ENCODE measurements at places on chromosomes 3 and 15.

DNA sequence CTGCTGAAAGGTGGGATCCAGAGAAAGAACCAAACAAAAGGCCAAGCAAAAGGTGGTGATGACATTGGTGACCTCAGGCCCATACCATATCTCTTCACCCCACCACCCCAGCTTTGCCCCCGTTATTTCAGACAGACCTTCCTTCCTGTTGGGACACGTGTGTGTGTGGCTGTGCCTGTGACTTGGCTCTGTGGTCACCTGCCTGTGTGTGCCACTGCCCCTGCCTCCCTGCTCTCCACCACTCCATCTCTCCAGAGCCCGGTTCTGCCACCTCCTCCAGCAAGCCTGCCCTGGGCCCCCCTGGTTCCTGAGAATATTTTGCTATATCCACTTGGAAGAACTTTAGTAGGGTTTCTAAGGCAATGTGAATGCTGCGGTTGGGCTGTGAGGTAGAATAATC, 28.6 kb upstream of the TLE3 start:
- no peak for DNase-seq

DNA sequence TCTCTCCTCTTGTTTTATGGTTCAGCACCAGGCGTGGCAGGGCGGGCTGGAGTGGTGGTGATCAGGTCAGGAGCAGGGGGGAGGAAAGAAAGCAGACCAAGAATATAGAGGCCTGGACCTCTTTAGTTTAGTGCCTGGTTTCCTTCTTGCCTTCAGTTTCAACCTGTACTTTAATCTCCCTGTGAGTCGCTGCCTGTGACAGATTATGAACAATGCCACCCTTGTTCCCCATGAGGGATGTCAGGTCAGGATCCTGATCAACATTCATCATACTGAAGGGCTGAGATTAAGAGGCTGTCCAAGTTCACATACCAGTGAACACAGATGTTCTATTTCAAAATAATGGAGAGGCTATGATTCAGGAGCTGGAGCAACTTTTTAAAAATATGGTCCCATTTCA, 11.4 kb downstream of the ENTPD3 start:
- DNase-seq, result no peak

- DNase-seq, result no peak
These were observed 816.3 kb upstream of the SEMA6D start for GRCh38 chr15:46901001-46901400.

DNA sequence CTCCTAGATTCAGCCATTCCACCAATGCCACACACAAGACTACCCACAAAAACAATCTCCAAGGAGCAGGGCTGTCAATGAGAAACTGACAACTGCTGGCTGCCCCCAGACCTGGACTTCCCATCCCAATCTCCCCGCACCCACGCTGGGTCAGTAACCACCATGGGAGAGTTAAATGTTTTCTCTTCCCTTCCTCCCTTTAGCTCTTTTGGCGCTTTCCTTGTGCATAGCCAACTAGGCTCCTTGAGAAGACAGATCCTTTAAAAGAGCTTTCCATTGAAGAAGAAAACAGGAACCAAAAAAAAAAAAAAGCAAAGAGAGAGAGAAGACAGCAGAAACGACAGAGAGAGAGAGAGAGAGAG, 8.3 kb downstream of the BCL6 start:
- DNase-seq, result no peak

DNA sequence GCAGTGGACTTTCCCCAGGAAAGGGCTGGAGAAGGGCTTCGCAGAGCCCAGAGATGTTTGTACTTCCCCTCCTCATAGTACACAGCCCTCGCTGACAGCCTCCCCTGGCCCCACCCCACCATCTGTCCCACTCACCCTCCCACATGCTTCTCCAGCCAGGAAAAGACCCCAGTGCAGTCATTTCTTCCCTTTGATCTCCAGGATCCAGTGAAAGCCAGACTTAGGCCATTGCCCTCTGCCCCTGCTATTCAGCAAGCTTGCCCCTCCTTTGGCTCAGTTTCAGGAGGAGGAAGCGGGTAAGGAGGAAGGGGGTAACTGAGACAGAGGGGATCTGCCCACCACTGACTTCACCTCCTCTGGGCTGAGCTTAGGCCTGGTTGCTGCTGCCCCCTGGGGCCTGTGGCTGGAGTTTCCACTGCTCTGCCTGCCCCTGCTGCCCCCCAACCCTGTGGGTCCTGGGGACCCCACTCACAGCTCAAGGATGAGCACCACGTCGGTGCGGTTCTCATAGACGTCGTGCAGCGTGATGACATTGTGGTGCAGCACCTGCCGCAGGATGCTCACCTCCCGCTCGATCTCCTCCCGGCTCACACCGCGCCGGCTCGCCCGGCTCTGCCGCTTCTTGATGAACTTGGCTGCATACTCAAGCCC, 63.1 kb downstream of the DAPK2 start:
- no peak for DNase-seq

- no peak for DNase-seq
These were observed 26.5 kb downstream of the IGSF10 start for GRCh38 chr3:151434151-151434890.

DNA sequence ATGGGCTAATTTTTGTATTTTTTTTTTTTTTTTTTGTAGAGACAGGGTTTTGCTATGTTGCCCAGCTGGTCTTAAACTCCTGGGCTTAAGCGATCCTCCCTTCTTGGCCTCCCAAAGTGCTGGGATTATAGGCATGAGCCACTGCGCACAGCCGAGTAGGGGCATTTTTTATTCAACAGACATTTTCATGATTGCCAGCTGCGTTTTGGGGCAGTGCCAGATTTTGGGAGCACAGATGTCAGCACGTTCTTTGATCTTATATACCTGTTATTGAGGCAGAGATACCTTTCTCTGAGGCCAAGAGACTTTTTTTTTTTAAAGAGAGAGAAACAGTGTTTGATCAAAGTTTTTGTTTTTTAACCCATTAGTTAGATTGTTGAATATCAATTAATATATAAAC, 16.8 kb downstream of the NEO1 start:
- DNase-seq, result no peak
